ENCODE measurements at places on chromosomes 4 and X.

DNA sequence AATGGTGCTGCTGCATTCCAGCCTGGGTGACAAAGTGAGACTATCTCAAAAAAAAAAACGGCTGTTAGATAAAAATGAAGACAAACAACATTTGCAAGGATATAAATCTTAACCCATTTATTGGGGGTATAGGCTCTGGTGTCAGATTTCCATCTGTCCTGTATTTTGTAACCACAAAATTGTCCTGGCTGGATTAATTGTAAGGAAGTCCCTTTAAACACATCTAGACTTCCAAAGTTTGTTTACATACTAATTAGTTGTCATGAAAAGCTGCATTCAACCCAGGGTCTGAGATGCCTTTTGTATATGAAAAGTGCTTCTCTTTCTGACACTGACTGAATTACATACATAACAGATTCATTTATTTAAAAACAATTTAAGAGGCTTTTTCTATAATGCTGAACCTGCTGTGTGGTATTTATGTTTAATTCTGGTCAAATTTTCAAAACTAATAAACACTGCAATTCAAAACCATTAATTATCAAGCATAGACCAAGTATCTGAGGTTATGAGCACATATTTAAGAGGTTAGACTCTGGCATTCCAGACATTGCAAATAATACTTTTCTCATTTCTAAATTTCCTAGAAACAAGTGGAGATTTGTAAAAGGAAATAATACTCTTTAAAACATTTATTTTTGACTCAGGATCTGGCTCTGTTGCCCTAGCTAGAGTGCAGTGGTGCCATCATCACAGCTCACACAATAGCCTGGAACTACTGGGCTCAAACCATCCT lies 17.5 kb upstream of the UGDH start:
- no peak for DNase-seq

GRCh38 chrX:86195343-86195742 lies 47.1 kb downstream of the DACH2 start:
- DNase-seq: no peak

- DNase-seq: no peak
Measured at GRCh38 chrX:38312436-38312835, 14.9 kb downstream of the RPGR start.

DNA sequence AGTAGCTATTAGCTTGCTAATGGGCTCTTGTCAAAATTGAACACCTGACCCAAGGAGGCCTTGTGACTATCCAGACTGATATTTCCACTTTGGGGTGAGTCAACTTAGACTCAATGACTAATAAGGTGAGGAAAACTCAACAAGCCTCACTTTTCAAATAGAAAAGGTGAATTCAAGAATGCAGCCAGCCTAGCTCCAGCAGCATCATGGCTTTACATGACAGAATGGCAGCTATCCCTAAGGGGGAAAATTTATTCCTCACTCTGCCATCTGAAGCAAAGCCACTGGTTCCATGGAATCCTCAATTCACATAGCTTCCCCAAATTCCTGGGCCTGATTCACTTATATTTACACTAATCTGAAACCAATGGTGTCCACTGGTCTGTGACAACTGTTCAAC lies 29.1 kb upstream of the RAB9B start:
- DNase-seq: no peak

DNA sequence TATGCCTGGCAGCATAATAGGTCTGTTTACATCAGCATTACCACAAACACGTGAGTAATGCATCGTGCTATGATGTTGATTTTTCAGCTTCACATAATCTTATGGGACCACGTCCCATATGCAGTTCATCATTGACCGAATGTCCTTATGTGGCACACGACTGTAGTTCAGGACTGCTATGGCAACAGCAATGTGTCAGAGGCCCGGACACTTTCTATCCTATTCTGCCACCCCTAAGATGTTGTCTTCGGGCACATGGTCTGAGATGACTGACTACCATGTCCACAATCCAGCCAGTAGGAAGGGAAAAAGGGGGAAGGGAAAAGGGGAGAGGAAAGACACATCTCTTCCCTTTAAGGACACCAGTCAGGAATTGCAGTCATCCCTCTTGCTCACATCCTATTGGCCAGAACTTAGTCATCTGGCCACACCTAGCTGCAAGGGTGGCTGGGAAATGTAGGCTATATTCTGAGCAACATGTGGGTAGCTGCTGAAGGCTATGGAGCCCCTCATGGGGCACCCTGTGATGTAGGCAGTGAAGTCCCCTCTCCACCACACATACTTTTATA lies 196.0 kb upstream of the RBPJ start:
- no peak for DNase-seq

DNA sequence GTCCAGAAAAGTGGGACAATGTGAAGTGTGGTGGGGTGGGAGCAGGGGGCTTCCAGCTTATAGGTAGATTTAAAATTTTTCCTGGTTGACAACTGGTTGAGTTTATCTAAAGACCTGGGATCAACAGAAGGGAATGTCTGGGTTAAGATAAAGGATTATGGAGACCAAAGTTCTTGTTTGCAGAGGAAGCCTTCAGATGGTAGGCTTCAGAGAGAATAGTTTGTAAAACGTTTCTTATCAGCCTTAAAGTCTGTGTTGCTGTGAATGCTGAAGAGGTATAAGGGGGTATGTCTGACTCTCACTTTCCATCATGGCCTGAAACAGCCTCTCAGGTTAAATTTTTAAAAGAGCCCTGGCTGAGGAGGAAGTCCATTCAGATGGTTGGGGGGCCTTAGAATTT lies 20.5 kb downstream of the MGST2 start:
- no peak for DNase-seq

DNA sequence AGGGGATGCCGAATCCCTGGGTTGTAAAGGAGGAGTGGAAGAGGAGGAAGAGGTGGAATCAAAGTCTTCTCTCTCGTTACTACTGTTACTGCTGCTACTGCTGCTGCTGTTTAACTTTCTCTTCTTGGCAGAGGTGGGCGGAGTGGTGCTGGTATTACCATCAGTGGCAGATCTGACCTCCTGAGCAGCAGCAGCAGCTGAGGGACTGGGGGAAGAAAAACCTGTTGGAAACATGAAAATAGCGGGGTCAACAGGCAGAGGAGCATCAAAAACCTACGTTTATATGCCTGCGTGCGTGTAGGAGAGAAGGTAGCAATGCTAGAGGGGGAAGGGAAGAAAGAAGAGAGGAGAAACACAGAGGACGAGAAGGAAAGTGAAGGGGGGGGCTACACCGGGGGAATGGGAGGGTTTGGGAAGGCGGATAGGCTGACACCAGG lies 339 bp downstream of the CUL4B start:
- DNase-seq: peak; percentile 3

- DNase-seq: no peak
Measured at GRCh38 chr4:8869898-8870646, 1.6 kb downstream of the HMX1 start.

DNA sequence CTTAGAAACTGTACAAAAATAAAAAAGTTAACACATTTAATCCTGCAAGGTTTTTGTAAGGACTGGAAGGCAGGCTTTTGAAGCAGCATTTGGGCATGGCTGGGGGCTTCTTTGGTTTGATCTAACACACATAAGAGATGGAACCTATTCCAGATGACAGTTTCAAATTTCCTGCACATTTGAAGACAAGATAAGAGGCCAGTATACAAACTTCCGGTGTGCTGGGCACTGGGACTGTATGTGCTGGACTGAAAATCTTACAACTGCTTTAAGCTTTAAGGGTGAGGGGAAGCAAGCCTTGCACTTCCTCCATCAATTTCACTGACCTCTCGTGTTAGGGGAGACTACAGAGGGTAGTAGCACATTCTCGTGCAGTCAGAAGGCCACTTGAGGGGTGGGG lies 122.9 kb downstream of the AMMECR1 start:
- DNase-seq: no peak

DNA sequence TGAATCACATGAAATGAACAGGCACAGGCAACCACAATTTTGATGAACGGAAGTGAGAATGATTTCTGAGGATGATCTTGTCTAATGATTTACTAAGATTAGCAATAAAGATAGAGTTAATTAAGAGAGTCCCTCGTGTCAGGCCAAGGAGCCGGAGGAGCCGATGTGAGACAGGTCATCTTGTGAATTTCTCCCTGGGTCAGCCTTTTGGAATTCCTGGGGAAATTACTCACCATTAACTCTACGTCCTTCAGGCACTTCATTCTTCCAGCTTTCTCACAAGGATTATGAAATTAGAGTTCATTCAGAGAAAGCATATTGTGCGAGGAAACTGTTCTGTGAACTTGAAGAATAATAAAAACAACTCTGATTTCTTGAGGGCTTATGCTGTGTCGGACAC lies 86.7 kb downstream of the PSAPL1 start:
- DNase-seq: no peak

All from stimulated activated CD4-positive, alpha-beta T cell treated with anti-CD3 and anti-CD28 coated beads, Interleukin-15, amount 100 ng/mL, for 1 hour (primary cell).